ENCODE measurements at places on chromosomes 1 and 21. TPM values are rescaled to one million over a fixed set of nuclear protein-coding genes. Genes with fewer than 3 reads are reported as not detected.

DNA sequence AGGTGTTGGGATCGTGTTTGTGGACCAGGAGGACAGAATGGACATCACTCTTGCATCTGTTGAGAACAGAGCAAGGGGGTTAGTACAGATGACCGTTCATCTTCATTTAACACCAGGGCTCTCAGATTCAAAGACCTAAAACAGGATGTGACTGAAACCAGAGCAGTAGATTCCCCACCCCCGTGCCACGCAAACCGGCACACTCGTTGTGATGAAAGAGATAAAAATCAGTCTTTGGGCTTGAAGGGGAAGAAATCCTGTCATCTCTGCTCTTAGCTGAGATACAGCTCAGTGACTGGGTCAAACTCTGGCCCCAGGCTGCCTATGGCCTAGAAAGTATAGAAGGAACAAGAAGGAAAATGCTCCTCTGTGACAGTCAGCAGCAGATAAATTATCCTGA, 146.2 kb upstream of the KRTAP19-8 start:
- no peaks in the 10 kb centered on the region for H3K27me3 ChIP-seq
- DNase-seq, result no peak
- peak overlapping the region; percentile 88 for H3K27ac ChIP-seq
- H3K36me3 ChIP-seq, result peaks cover 10% of the 10 kb centered on the region

WNT4 gene
- 0.69 TPM for total RNA-seq

GRCh38 chr21:43734928-43735229, 15.9 kb downstream of the PDXK start:
- peak overlapping the region; percentile 49 for H3K27ac ChIP-seq
- H3K36me3 ChIP-seq, result 0 out of 2 replicates have a peak, but pooled peaks cover 2% of the 10 kb centered on the region
- DNase-seq, result no peak
- no peak overlapping the region for H3K4me3 ChIP-seq
- H3K27me3 ChIP-seq, result no peaks in the 10 kb centered on the region
- H3K4me1 ChIP-seq, result peaks cover 9% of the 10 kb centered on the region

GRCh38 chr1:15799004-15799867, 8.2 kb downstream of the UQCRHL start:
- DNase-seq, result no peak
- no peaks in the 10 kb centered on the region for H3K27me3 ChIP-seq
- peaks cover 19% of the 10 kb centered on the region for H3K4me1 ChIP-seq
- 0 out of 2 replicates have a peak overlapping the region, but pooled peaks have one; percentile 50 for H3K27ac ChIP-seq

- no peaks in the 10 kb centered on the region for H3K4me1 ChIP-seq
- peaks cover 4% of the 10 kb centered on the region for H3K36me3 ChIP-seq
- no peak overlapping the region for H3K4me3 ChIP-seq
- no peak overlapping the region for H3K27ac ChIP-seq
These were observed 44.1 kb downstream of the SLC5A9 start for GRCh38 chr1:48266576-48266975.

DNA sequence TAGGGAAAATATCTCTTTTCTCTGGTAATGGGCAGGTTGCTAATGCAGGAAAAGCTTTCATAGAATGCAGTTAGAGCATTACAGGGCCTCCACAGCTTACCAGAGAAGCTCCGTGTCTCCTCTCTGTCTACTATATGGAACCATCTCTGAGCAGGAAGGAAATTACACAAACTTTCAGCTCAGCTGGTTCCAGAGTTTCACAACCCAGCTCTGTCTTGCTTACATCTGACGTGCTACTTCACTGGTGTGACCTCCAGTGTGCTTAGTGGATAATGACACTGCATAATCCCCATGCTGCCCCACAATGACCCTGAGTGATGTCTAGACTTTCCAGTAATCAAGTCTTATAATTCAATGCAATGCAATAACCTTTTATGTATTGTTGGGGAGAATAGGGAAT, 4.3 kb upstream of the FGGY start:
- no peak overlapping the region for H3K4me3 ChIP-seq
- H3K27me3 ChIP-seq, result no peaks in the 10 kb centered on the region
- no peak overlapping the region for H3K27ac ChIP-seq
- peaks cover 16% of the 10 kb centered on the region for H3K4me1 ChIP-seq
- H3K36me3 ChIP-seq, result no peaks in the 10 kb centered on the region

DNA sequence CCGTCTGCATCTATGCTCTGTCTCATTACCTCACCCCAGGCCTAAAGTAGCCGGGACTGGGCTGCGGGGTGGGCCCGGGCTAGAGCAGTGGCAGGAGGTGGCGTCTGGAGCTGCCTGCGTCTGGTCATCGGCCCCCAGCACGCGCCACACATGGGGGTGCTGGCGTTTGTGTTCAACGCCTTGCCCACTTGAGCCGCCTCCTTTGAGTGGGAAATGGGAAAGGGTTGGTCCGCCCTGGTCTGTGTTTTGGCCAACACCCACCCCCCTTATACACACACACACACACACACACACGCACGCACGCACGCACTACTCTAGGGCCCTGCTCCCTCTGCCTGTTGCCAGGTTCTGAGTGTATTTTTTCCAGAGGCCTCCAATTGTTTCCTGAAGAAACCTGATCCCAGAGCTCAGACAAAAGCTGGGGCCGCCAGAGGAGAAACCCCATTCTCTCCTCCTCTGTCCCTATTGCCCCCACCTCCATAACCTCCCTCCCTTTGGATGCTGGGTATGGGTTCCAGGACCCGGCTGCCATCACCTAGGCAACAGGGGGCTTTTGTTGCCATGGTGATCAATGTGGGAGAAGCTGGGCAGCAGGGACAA, 10.1 kb downstream of the VANGL2 start:
- DNase-seq, result peak; percentile 38
- no peak overlapping the region for H3K4me3 ChIP-seq
- peaks cover 77% of the 10 kb centered on the region for H3K4me1 ChIP-seq
- H3K36me3 ChIP-seq, result no peaks in the 10 kb centered on the region
- no peaks in the 10 kb centered on the region for H3K27me3 ChIP-seq

GRCh38 chr1:69121723-69122122, 446.0 kb upstream of the LRRC7 start:
- H3K4me3 ChIP-seq, result no peak overlapping the region
- peaks cover 29% of the 10 kb centered on the region for H3K4me1 ChIP-seq
- H3K36me3 ChIP-seq, result peaks cover 16% of the 10 kb centered on the region
- H3K27ac ChIP-seq, result no peak overlapping the region

DNA sequence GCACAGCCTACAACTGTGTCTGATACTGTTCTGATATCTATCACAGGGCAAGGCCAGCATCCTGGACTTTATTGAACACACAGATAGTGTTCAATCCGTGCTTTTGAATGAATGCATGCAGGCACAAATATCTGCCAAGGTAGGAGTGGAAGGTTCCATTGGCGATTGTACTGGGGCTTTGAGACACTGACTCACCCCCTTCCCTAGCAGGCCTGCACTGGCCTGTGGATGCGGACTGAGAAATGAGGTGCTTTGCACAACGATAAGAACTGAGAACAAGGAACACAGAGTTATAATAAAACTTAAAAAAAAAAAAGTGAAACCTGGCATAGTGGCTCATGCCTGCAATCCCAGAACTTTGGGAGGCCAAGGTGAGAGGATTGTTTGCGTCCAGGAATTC, 62.4 kb upstream of the NGF start:
- peaks cover 13% of the 10 kb centered on the region for H3K4me1 ChIP-seq
- H3K36me3 ChIP-seq, result peaks cover 5% of the 10 kb centered on the region
- DNase-seq, result no peak
- H3K4me3 ChIP-seq, result no peak overlapping the region

GRCh38 chr1:88867743-88868521, 23.4 kb downstream of the GTF2B start:
- H3K27me3 ChIP-seq, result no peaks in the 10 kb centered on the region
- peaks cover 7% of the 10 kb centered on the region for H3K36me3 ChIP-seq
- no peak overlapping the region for H3K27ac ChIP-seq

DNA sequence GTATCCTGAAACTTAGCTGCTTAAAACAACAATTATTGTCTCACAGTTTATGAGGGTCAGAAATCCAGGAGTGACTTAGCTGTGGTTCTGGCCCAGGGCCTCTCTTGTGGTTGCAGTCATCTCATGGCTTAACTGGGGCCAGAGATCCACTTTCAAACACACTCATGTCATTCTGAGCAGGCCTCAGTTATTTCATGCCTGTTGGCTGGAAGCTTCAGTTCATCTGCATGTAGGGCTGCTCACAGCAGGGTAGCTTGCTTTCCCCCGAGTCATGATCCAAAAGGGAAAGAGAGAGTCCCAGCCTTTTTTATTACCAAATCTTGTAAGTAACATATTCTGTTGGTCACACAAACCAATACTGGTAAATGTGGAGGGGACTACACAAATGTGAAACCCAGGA, 96.6 kb upstream of the B3GALT2 start:
- H3K4me3 ChIP-seq, result no peak overlapping the region
- no peaks in the 10 kb centered on the region for H3K27me3 ChIP-seq
- no peaks in the 10 kb centered on the region for H3K36me3 ChIP-seq

RNF2 gene
- total RNA-seq, result 47.8 TPM

- no peak overlapping the region for H3K4me3 ChIP-seq
- DNase-seq, result peak; percentile 9
- H3K27me3 ChIP-seq, result peaks cover 14% of the 10 kb centered on the region
- H3K36me3 ChIP-seq, result peaks cover 13% of the 10 kb centered on the region
These were observed 23.8 kb upstream of the COL18A1 start for GRCh38 chr21:45381036-45381787.

DNA sequence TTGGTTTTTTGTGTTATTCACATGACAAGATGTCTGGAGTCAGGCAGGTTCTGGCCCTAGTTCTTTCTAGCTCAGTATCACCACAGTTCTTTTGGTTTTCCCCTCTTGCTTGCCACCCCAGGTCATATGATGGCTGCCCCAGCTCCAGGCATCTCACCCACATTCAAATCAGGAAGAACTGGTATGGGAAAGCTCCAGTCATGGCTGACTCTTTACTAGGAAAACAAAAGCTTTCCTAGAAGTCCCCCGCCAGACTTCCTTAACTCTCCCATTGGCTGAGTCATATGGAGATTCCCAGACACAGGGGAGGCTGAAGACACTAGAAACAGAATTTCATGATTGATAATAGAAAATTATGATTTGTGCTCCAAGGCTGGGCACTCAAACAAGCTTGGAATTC, 22.1 kb upstream of the EYA3 start:
- H3K27ac ChIP-seq, result no peak overlapping the region
- no peaks in the 10 kb centered on the region for H3K4me1 ChIP-seq
- no peaks in the 10 kb centered on the region for H3K27me3 ChIP-seq
- no peak for DNase-seq

- no peaks in the 10 kb centered on the region for H3K36me3 ChIP-seq
- H3K27me3 ChIP-seq, result no peaks in the 10 kb centered on the region
- peaks cover 13% of the 10 kb centered on the region for H3K4me1 ChIP-seq
These were observed 85.7 kb downstream of the ATP1A1 start for GRCh38 chr1:116458695-116459094.
